ENCODE measurements at places on chromosomes 5 and 9.

- no peak for DNase-seq
Measured at GRCh38 chr9:1683951-1684350, 331.2 kb upstream of the SMARCA2 start.

GRCh38 chr5:135255461-135256178 lies 143.4 kb downstream of the MACROH2A1 start:
- no peak for DNase-seq

GRCh38 chr5:40909723-40910122 lies 426 bp downstream of the C7 start:
- no peak for DNase-seq

DNA sequence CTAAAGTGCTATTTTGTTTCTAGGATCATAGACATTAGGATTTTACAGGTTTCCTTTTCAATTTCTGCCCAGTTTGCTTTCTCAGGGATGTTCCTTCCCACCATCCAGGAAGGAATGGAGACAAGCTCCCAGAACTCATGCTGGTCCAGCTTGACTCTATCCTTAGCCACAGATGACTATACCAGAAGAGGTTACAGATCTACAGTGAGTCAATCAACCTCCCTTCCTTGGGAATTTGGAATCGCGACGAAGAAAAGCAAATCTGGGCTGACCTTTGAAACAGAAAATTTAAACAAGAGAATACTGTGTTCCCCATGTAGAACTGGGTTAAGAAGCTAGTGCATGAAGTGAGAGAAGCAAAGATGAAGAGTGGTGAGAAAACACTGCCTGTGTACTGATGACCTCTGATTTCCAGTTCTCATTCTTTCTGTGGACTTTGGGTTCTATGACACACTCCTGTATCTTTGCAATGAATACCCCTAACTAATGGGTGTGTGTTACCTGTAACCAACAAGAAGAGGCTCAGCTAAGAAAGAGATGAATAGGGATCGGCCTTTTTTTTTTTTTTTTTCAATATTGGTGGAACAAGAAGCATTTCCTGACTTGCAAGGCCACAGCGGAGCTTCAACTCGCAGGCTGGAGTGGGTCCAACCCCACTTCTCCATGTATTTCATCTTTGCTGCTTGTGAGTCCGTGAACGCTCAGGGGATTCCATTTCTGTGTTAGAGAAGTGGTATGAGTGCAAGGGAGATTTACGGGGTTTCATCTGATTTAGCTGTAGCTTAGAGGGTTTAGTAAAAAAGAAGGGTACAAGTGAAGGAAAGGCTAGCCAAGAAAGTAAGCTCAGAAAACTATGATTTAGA lies 563.9 kb upstream of the CLINT1 start:
- no peak for DNase-seq

GRCh38 chr9:132369421-132369820 lies 14.6 kb upstream of the SETX start:
- no peak for DNase-seq

GRCh38 chr5:132257131-132258101 lies at the start of gene PDLIM4:
Gene PDLIM4, plus strand, starts transcription at chr5:132257696. Its CDS starts 39 bp downstream, at chr5:132257735.
- DNase-seq, result no peak

DNA sequence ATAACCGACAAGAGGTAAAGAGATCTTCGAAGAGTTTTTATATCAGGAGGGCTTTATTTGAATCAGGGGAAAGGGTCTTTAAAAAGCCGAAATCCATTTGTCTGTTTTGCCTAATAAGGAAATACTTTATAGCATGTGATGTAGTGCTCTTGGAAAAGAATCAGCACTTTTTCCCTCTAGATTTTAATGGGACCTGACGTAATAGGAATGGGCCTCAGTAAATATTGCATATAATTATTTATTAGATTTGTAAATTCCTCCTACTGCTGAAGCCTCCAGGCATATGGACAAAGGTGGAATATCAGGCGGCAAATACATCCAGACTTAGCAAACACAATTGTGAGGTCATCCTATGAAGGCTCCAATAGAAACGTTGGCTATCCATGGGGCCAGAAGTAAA lies 50.9 kb downstream of the ACTBL2 start:
- no peak for DNase-seq

DNA sequence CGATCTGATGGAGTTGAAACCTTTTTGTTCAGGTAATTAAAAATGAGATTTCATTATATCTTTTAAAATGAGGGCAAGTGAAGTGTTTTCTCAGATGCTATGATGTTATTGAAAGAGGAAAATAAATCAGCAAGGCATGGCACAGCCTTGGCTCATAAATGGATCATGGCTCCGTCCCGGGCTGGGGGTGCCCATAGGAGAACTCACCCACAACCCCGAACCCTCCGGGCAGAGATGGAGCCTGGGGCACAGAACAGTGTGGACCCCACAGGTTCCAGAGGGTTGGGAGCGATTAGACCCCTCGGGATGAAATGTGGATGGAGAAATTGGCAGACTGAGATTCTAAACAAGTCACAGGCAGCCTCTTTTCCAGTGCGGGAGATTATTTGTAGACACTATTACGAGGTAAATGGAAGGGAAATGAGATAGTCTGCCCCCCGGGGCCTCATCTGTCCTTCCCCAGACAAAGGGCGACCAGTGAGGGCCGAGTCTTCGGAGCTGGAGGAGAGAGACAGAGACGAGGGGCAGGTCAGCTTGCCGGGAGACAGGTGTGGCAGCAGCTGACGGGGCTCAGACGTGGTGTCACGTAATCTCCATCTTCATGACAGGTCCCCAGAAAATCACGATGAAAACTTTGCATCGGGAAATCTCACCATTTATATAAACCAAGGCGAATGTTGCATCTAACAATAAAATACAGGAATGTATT lies 33.7 kb downstream of the NDUFS6 start:
- no peak for DNase-seq

DNA sequence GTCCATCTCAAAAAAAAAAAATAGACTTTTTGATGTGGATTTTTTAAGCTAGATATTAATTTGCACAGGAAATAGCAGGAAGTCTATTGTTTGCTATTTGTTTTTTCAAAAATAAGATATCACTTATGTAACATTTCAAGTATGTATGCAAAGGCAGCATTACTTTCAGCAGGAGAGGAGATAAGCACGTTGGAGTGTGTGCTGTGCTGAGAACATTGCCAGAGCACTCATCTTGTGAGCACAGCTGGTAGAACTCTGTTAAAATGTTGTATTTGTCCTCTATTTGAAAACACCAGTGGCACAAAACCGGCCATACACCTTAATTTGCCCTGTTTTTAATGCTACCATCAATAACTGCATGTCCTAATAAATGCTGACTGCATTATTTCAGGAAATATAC lies 1061.9 kb upstream of the CDH18 start:
- no peak for DNase-seq

- no peak for DNase-seq
Measured at GRCh38 chr5:112975721-112976431, 722 bp upstream of the DCP2 start.

DNA sequence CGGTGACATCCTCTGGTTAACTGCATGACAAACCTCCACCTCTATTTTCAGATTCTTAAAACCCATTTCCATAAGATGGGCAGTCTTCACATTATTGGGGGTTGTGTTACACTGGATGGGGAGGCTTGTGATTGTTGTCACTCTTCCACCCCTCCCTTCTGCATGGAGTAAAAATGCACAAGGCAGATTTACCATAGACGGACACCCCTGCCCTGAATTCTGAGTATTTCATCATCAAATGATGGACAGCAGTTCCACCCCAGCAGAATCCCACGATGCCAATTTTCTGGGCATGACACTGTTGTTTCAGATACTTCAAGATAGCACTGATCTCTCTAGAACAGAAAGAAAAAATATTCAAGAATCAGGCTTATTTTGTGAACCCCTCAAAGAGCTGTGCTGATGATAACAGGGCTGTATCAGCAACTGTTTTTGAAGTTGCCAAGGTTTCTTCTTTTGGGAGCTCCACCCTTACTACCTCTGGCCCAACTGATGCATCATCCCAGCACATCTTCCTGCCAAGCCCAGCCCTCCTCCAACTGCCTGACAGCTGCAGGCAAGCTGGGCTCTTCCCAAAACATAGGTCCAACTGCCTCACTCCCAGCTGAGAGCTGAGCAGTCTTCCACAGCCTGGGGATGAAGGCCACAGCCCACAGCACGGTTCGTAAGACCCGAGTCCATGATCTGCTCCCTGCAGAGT lies 21.4 kb downstream of the CMBL start:
- DNase-seq, result no peak

DNA sequence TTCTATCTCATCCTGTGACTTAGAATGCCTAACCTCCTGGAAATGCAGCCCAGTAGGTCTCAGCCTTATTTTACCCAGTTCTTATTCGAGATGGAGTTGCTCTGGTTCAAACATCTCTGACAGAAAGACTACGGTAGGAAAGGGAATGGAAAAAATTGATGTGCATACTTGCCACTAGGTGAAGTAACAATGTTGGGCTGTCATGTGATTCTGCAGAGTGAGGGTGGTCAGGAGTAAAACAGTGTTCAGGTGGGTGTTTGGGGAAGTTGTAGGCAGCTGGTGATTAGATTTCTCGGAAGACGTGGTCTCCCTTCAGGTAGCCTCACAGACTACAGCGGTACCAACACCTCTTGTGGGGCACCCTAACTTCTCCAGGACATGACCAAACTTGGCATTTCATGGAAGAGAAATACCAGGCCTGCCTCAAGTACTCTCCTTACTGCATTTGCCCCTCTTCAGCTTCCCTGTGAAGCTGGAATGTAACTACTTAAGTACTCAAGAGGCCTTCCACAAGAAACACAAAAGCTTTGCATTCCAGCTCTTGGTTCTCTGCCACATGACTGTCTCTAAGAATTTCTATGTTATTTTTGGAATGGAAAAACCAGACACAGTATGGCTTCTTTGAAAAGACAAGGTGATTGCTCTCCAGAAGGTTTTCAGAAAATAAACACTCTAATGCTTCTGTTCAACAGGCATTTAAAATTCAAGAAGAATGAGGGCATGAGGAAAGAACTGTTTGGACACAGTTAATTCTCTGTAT lies 17.4 kb upstream of the ENTREP1 start:
- DNase-seq, result no peak

GRCh38 chr5:94793816-94794198 lies 175.3 kb downstream of the SLF1 start:
- DNase-seq, result peak; percentile 4

DNA sequence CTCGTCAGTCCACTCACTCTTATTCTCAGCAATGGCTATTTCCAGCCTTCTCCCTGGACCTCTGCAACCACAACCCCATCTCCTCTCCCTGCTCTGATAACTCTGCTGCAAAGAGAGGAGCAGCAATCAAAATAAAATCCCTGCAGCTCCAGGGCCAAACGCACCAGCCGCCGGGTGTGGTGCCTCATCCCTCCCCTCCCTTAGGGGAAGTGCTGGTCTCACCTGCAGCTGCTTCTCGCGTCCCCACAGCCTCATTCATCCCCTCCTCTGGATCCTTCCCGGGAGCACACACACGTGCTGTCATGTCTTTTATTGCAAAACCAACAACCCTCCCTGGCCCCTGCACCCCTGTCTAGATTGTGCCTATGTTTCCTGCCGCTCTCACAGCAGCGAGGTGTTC lies 77.8 kb downstream of the TENT4A start:
- no peak for DNase-seq

DNA sequence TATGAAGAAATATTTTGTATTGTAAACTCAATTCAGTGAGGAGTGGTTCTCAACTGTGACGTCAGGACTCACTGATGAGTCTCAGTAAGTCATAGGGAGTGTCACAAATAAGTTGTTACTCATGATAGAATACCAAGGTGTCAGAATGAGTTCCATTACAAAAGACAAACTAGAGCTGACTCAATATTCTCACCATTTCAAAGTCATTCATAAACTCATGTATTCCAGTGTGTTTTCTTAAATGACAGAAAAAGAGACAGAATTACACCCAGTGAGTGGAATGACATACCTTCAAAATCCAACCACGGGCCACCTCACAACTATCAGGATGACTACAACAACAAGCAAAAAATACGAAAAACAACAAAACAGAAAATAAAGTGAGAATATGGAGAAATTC lies 321.5 kb downstream of the ENC1 start:
- DNase-seq, result no peak

DNA sequence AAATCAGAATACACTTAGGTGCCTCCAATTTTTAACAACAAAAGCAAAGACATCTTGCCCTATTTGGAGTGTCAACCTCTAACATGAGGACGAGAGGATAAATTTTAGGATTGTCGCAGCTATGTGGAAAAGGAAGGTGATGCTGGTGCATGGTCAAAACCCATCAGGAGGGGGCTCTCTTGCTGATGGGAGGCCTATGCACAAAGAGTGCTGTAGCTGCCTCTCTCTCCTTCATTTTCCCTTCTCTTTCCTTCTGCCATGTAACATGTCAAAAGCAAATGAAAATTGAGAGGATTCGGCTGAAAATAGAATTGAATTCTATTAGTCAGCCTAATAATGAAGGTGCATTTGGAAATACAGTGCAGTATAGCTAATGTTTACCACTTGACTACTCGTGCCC lies 578.7 kb upstream of the ZNF462 start:
- no peak for DNase-seq

DNA sequence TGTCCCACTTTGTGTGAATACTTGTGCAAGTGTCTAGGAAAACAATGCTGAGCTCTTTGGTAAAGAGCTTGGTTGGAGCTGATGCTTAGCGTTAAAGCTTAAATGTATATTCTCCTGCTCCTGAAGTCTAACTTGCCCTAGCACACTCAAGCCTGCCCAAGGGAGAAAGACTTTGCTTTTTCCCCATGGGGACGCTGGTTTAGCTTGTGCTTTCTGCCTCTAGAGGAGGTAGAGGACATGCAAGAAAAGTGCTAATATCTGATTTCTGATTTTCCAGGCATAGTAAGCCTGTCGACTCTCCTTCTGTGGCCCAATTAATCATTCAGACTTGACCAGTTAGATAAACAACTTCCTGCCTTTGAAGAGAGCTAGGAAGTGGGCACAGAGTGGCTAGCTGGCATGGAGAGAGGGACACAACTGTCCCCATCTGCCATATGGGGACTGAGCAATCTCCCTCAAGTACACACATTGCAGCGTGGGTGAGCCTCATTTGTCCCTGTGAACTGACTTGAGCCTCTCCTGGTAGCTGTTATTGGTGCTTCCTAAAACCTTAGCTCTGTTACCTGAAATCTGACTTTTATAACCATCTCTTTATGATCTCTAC lies 348.4 kb downstream of the BRINP1 start:
- DNase-seq, result no peak

DNA sequence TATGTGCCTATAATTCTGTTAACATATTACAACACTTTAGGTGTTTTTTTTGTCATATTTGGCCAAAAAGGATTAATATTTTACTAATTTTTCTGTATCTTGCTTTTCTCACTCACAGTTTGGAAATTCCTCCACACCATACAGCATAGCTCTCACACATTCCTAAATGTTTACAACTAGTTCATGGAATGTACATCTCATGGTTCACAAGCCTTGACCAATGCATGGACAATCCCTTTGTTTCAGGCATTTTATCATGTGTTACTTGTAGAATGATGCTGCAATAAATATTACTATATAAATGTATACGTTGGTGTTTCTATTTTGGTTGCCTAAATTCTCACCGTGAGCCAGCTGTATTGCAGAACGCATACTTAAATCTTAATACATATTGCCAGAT lies 80.5 kb upstream of the SPATA31C2 start:
- DNase-seq, result no peak

DNA sequence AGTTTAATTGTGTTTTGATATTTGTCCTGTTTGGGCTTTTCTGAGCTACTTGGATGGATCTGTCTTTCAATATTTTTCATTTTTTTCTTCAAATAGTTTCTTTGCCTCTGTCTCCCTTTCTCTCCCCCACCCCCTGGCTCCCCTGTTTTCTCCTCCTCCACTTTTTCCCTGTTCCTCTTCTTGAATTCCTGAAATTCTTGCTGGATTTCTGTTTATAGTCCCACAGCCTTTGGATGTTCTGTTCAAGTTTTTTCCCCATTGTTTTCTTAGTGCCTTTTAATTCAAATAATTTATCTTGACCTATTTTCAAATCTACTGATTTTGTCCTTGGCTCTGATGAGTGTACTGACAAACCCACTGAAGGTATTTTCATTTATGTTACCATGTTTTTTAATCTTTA lies 113.0 kb downstream of the VPS13A start:
- DNase-seq, result no peak

Measured in germinal center (tissue), 1 donor.